Lung microvascular endothelial cell (primary cell): ENCODE measurements at places on chromosomes 12 and 14. TPM values are rescaled to one million over a fixed set of nuclear protein-coding genes. Genes with fewer than 3 reads are reported as not detected.

SLC6A12 gene
- not detected in 2 replicates for total RNA-seq

LLPH gene
- 2.2 and 2.4 TPM in 2 replicates for total RNA-seq

KERA gene
- not detected in 2 replicates for total RNA-seq

ADAMTS20 gene
- total RNA-seq, result not detected in 2 replicates

OTUB2 gene
- 0.40 and 0.44 TPM in 2 replicates for total RNA-seq

DNA sequence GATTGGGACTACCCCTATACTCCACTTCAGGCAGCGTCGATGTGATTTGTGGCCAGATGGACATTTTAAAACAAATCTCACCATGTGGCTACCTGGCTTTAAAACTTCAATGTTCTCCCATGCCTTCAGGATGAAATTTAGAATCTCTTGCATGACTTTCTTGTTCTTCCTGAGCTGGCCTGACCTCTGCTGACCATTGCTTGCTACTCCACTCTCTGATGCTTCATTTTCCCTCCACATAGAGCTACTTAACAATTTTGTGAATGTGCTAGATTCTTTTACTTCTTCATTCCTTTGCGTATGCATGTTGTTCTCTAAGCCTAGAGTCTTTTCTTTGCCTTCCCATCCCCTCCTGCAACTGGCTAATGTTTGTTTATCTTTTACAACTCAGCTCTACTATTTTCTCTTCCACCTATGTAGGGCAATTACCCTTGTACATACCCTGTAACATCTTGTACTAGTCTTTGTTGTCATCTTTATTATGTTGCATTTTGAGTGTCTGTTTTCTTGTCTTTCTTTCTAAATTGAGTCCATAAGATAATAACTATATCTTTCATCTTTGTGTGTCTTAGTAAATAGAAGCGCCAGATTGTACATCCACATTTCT lies 41.2 kb downstream of the YLPM1 start:
- peak; percentile 78 for DNase-seq

- DNase-seq, result no peak
Measured at GRCh38 chr12:130953771-130954543, at the start of gene ADGRD1. TSS of gene ADGRD1 (plus strand) at chr12:130953907. CDS start at chr12:130954466, 559 bp downstream.

GRCh38 chr12:31363831-31364230 lies 37.9 kb upstream of the SINHCAF start:
- DNase-seq, result no peak

DNA sequence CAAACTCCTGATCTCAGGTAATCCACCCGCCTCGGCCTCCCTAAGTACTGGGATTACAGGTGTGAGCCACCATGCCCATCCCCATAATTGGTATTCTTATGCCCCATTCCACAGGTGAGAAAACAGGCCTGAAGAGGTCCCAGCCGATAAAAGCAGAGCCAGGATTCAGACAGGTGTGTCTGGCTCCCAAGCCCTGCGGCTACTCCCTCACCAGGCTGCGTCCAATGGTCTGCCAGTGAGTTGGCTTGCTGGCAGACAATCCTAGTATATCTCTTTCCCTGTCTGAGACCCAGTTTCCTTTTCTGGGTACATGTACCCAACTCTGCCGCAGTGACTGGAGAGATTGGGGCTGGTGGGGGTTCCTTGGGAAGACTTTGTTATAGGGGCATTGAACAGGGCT lies 1.9 kb upstream of the TSPAN9 start:
- DNase-seq, result no peak

DNA sequence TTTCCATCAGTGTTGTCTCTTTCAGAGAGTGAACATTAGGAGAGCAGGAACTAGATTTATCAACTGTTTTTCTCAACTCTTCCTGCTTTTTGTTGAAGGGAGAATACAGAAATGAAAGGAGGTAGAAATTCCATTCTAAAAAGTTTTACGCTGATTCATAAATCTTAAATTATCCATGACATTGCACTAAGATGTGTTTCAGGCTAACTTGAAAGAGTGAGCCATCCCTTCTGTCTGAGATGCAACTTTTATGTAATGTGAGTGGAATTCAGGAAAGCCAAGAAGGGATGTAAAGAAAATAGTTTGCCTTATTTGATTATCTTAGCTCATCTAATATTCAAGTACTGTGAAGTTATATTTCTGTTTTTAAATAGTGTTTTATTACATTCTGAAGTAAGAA lies 349.5 kb upstream of the RGS6 start:
- no peak for DNase-seq

DNA sequence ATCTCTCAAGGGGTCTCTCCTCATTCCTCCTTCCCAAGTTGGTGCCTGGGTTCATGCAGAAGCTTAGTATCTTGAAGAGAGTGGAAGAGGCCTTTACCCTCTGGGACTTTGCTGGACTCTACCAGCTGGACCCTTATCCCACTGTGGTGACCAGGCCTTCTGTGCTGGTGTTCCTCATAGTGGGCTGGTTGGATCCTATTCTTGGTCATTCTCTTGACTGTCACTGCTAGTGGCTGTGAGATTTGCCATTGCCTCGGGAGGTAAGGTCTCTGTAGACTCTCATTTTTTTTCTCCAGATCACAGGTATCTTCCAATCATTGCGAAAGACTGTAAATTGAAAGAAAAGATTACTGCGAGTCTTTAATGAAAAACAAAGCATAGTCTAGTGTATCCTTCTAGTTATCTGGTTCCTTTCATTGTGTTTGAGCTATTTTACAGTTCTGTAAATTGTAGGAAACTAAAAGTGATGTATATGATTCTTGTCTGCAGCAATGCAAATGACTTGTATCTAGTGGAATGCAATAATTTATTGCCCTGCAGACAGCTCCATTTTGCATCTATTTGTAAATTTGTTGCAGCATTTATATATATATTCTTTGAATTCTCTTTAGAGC lies 217.9 kb downstream of the AEBP2 start:
- no peak for DNase-seq

DNA sequence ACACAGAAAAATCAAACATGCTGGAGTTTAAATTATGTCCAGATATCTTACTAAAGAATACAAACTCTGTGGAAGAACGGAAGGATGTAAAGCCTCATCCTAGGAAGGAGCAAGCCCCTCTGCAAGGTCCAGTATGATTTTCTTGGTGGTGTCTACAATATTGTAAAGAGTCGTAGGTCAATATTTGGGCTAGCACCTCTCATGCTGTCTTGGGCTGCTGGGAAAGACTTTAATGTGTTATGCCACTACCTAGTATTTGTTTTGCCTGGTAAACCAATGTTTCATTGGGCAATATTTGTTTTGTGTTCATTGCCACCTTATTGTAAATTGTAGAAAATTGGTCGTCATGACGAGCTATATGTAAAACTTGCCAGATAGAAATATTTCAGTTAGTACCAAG lies 26.6 kb downstream of the RESF1 start:
- DNase-seq, result no peak

DNA sequence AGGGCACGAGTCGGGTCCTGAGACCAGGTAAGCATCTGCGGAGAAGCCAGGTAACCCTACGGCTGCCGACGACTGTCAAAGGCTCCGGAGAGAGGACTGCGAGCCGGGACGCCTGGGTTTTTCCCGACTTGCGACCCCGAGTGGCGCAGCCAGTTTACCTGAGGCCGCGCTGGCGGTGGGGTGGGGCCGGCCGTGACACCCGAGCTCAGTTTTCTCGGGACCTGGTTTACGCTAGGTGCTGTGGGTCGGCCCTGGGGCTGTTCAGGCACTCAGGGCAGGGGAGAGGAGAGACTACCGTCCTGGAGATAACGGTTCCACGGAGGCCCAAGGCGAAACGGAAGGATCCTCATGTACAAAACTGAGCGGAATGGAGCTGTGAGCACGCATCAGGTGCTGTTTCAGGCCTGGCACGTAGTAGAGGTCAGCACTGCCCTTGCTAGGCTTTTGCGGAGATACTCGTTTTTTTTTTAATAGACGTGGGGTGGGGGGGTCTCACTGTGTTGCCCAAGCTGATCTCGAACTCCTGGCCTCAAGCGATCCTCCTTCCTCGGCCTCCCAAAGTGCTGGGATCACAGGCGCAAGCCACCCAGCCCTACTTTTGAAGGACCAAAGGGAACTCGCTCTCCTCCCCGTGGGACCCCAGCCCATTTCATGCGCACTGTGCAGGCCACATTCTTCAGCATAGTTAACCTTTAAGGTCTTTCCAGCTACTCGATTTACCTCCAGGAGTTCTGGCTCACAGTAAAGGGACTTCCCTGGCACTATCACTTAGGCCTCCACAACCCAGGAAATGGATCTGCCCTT lies 471 bp downstream of the MTRFR start:
- DNase-seq, result peak; percentile 28

GRCh38 chr12:82468563-82468962 lies 110.2 kb downstream of the METTL25 start:
- DNase-seq, result no peak

GRCh38 chr14:61213191-61213621 lies 67.9 kb downstream of the TMEM30B start:
- no peak for DNase-seq
